ENCODE measurements at places on chromosomes 1 and 21. TPM values are rescaled to one million over a fixed set of nuclear protein-coding genes. Genes with fewer than 3 reads are reported as not detected.

MRTO4 gene
- total RNA-seq, result 27.2 TPM

KCNJ9 gene
- total RNA-seq, result not detected

LRRC39 gene
- total RNA-seq, result 0.46 TPM

OR2T35 gene
- total RNA-seq, result not detected

- no peak for DNase-seq
- peak overlapping the region; percentile 99 for H3K27ac ChIP-seq
- peaks cover 25% of the 10 kb centered on the region for H3K36me3 ChIP-seq
- H3K27me3 ChIP-seq, result no peaks in the 10 kb centered on the region
Measured at GRCh38 chr1:12148160-12148957, 18.4 kb upstream of the TNFRSF1B start.

DNA sequence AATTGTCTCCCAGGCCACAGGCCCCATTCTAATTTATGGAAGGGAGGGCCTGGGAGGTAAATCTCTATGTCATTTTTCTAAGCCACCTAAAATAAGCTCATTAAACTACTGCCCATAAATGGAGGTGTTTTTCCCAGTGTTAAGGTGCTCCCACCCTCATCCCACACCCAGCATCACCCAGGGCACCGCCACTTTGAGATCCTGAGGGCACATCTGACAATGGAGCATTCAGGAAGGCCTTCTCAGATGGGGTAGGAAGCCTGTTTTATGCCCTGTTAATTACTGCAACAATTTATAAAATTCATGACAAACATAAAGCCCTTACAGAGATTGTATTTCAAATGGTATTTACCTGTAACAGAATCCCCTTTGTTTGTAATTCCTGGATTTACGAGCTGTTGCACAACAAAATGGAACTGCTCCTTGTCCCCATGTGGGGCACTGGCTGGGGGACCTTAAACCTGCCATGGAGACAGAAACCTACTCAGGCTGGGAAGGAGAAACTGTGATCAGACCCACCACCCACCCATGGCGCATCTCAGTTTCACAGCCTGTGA is 319.5 kb upstream of the USP24 start:
- no peaks in the 10 kb centered on the region for H3K4me1 ChIP-seq
- H3K27me3 ChIP-seq, result peaks cover 4% of the 10 kb centered on the region
- no peak overlapping the region for H3K27ac ChIP-seq
- DNase-seq, result no peak
- no peaks in the 10 kb centered on the region for H3K36me3 ChIP-seq

GRCh38 chr1:192357924-192358323 is 41.1 kb downstream of the RGS21 start:
- H3K27ac ChIP-seq, result no peak overlapping the region
- no peaks in the 10 kb centered on the region for H3K27me3 ChIP-seq
- DNase-seq, result no peak
- H3K36me3 ChIP-seq, result no peaks in the 10 kb centered on the region
- H3K4me1 ChIP-seq, result no peaks in the 10 kb centered on the region
- no peak overlapping the region for H3K4me3 ChIP-seq

DNA sequence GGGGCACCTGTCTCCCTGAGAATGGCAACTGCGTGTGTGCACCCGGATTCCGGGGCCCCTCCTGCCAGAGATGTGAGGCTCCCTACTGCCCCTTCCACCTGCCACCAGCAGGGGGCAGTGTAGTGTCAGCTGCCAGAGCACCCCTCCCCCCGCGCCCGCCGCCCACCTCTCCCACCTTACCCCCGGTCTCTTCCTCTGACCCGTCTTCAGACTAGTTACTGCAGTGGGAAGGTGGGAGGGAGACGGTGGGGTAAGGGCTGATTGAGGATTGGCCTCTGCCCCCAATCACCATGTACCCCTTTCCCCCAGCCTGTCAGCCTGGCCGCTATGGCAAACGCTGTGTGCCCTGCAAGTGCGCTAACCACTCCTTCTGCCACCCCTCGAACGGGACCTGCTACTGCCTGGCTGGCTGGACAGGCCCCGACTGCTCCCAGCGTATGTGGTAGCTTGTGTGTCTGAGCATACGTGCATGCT is 10.1 kb upstream of the LRRC71 start:
- no peak overlapping the region for H3K4me3 ChIP-seq
- H3K27me3 ChIP-seq, result peaks cover 4% of the 10 kb centered on the region
- H3K27ac ChIP-seq, result no peak overlapping the region

- H3K27ac ChIP-seq, result peak overlapping the region; percentile 90
- H3K36me3 ChIP-seq, result peaks cover 91% of the 10 kb centered on the region
- DNase-seq, result peak; percentile 17
- no peaks in the 10 kb centered on the region for H3K27me3 ChIP-seq
Measured at GRCh38 chr1:207335695-207336363, 14.4 kb downstream of the CD55 start.

DNA sequence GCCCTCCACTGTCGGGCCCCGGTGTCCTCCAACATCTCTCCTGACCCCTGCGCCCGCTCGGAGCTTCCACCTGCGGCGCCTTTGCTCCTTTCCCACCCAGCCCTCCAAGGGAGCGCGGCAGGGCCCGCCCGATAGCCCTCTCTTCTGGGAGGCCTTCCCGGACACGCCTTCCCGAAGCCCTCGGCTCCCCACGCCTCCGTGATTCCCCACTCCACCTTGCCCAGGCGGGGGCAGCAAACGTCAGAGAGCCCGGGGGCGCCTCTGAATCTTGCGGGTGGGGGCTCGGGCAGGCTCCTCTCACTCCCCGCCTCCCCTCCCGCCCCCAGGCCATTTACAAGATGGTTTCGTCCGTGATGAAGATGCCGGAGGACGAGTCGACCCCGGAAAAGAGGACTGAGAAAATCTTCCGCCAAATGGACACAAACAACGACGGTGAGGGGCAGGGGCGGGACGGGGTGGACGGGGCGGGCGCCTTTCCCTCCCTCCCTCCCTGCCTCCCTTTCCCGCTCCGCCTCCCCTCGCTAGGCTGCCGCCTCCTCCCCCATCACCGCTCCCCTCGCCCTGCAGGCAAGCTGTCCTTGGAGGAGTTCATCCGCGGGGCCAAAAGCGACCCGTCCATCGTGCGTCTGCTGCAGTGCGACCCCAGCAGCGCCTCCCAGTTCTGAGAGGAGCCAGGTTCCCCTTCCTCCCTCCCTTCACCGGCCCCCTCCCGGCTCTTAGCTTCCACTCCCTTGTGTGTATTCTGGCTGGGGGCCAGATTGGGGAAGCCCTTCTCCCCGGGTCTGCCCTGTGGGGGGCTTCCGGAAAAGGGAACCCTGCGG is 7.1 kb downstream of the HPCA start:
- peaks cover 6% of the 10 kb centered on the region for H3K4me1 ChIP-seq
- no peak for DNase-seq
- H3K27ac ChIP-seq, result no peak overlapping the region
- peaks cover 52% of the 10 kb centered on the region for H3K27me3 ChIP-seq
- H3K36me3 ChIP-seq, result no peaks in the 10 kb centered on the region

GRCh38 chr1:247104965-247105364 is 809 bp upstream of the ZNF669 start:
- peaks cover 24% of the 10 kb centered on the region for H3K27me3 ChIP-seq
- peak overlapping the region; percentile 86 for H3K4me3 ChIP-seq
- no peak overlapping the region for H3K27ac ChIP-seq
- DNase-seq, result no peak
- peaks cover 47% of the 10 kb centered on the region for H3K36me3 ChIP-seq

GRCh38 chr21:36517366-36518075 is 37.6 kb upstream of the CLDN14 start:
- no peak overlapping the region for H3K27ac ChIP-seq
- peaks cover 3% of the 10 kb centered on the region for H3K27me3 ChIP-seq
- no peaks in the 10 kb centered on the region for H3K36me3 ChIP-seq

- H3K4me3 ChIP-seq, result no peak within 1 kb of the TSS
- peaks cover 2% of the 10 kb centered on the region for H3K27me3 ChIP-seq
Measured at GRCh38 chr1:203186446-203187303, at the start of gene CHI3L1. CHI3L1 (minus strand) TSS chr1:203186704; CDS start chr1:203186623, 81 bp downstream.

All from activated CD4-positive, alpha-beta T cell treated with anti-CD3 and anti-CD28 coated beads, Interleukin-2, amount 10 ng/mL, durations not matched to agents 7 days and 5 days (primary cell).